ENCODE measurements at places on chromosomes 3 and 15.

DNA sequence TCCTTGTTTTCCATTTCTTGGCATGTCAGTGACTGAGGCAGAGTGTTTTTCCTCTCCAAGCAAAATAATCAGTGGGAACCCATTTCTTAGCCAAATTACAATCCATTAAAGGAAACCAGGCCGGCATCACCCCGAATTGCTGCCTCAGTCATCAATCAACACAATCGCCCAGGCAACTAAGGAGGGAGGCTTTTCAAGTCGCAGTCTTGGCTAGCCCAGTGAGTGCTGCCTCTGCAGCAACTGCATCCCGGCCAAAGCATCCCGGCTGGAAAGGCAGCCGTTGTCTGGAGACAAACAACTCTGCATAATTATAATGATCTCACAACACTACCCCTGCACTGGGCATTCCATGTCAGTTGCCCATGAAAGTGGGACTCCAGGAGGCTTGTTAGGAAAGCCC lies 213.5 kb upstream of the PRICKLE2 start:
- no peak for DNase-seq

- DNase-seq = no peak
Observed at GRCh38 chr3:156728267-156728985, 54.0 kb downstream of the TIPARP start.

DNA sequence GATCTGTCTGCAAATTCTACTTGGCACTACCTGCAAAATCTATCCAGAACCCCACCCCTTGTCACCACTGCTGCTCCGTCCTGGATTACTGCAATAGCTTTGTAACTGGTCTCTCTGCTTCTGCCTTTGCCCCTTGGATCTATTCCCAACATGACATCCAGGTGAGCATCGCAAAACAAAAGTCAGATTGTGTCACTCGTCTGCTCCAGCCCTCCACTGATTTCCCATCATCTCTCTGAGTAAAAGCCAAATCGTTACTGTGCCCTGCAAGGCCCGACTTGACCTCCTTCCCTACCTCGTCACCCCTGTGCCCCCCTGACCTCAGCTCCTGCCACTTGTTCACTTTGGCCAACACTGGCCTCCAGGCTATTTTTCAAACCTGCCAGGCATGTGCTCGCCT lies 9.4 kb downstream of the SPTBN5 start:
- no peak for DNase-seq

DNA sequence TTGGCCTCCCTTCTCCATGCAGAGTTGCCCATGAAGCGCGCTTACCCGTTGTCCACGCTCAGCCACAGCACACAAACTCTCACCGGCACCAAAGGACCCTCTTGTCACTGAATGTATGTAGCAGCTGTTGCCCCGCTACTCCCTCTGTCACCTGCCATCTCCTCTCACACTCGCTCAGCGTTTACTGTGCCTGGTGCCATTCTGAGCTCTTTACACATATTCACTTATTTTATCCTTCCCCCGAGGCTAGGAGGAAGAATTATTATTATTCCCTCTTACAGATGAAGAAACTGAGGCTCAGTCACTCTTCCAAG lies 41.7 kb upstream of the PRR23E start:
- DNase-seq = no peak

All from lower leg skin (tissue), 4 donors.